ENCODE measurements at places on chromosomes 16 and 17.

DNA sequence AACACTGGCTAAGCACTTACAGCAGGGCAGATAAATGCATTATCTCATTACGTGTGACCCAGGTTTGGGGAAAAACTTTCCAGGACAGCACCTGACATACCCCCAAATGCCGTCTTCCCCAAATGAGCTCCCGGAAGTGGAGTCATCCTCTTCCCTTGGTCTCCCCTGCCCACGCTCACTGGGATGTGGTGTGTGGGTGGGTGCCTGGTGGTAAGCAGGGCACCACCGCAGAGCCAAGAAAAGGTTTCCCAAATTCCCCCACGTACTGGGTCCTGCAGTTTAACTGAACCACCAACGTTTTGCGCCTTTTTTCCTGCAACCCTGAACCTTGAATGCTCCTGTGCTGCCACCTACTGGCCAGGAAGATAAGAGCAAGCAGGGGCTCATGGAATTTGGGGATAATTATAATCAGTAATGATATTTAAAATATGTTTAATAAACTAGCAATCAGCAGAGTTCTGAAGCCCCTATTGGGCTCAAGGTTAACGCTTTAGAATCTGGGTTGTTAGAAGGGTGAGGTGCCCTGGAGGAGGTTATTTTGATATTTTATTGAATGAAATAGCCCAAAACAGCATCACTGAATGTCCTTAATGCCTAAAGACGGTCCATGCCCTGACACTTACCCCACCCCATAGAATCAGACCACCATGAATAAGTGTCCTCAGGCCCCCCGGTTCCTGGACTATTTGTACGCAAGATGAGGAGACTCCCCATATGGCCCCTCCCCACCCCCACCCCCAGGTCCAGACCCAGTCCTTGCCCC, 8.0 kb downstream of the SPPL2C start:
- DNase-seq: peak; percentile 75

- no peak for DNase-seq
Observed at GRCh38 chr16:19223235-19224170, 55.5 kb downstream of the SYT17 start.

- DNase-seq: no peak
Observed at GRCh38 chr16:4945560-4946502, 8.9 kb upstream of the PPL start.

- no peak for DNase-seq
Observed at GRCh38 chr16:2450535-2450934, 9.4 kb upstream of the TEDC2 start.

GRCh38 chr17:50026837-50027171, 29.1 kb upstream of the ITGA3 start:
- DNase-seq: peak; percentile 96

DNA sequence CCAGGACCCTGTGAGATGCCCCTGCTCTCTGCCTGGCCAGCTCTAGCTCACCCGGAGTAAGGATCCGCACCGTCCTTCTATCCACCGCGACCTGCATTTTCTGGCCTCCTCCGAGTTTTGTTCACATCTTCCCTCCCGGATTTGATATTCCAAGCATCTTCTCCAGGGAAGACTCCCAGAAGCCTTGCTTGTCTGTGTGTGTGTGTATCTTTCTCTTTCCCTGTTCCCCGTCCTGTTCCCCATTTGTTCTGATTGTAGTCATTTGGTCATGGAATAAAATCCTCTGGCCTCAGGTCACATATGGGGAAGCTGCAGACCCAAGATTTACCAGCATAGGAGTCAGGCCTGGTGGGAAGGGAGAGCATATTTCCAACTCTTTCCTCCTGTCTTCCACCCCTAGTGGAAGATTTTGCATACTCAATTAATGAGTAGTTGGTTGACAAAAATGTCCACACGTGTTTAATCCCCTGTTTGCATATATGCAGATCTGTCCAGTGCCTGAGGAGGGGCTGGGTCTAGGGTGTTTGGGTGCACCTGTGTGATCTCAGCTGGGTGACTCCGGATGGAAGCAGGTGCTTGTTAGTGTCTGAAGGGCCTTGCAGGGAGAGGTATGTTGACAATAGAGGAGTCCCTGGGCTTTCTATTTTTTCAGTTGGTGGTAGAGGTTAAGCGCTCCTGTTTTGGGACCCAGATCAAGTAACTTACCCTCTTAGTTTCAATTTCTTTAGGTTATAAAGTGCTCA, 1.9 kb downstream of the PRAC1 start:
- DNase-seq: no peak

DNA sequence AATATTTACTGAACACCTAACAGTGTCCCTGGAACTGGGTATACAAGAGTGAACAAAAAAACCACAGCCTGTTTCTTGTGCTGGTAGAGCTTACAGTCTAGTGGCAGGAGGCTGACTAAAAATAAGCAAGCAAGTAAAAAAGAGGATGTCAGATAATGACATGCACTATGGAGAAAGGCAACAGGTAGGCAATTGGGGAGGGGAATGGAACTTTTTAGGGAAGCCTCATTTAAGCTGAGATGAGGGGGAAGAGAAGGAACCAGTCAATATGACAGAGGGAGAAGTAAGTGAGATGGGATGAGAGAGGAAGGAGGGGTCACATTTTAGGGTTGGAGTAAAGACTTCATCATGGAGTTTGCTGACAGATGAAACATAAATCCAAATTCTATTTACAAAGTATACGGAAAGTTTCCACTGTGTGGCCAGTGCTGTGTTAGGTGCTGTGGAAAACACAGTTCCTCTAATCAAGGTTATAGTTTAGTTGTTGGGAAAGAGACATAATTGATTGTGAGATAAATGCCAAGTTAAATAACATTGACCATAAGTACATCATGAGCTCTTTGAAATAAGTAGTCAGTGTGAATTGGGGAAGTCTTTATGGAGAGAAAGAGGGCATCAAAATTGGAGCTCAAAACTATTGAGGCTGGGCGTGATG, 251.4 kb downstream of the FTO start:
- no peak for DNase-seq

DNA sequence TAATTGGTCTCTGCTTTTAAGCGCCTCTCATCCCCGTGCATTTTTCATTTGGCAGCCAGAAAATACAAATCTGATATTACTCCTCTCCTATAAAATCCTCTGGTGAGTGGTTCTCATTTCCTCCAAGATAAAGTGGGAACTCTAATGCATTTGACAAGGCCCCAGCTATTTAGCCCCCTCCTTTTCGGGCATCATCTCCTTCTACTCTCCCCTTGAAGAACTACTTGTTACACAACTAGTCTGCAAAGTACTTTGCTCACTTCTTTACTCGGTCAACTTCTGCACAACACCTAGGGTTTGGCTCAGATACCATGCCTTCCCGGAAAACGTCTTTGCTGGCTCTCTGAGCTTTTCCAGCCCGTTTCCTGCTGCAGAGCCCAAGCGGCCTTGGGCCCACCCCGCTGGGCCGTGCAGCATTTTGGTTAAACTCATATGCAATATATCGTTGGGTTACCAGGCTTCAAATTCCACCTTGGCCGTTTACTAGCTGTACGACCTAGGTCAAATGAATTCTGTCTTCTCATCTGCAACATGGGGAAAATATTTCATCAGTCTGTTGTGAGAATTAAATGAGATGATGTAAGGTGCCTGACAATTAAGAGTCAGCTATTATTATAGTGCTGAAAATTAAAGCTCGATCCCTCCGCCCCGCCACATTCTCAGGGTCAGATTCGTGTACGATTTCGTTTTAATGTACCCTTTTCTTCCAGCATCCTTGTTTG, 883 bp upstream of the TAF15 start:
- no peak for DNase-seq

- no peak for DNase-seq
Observed at GRCh38 chr17:10270258-10270657, 71.9 kb upstream of the GAS7 start.

Measured in omental fat pad (tissue), 4 donors.